ENCODE measurements at places on chromosomes 5 and 9. TPM values are rescaled to one million over a fixed set of nuclear protein-coding genes. Genes with fewer than 3 reads are reported as not detected.

DNA sequence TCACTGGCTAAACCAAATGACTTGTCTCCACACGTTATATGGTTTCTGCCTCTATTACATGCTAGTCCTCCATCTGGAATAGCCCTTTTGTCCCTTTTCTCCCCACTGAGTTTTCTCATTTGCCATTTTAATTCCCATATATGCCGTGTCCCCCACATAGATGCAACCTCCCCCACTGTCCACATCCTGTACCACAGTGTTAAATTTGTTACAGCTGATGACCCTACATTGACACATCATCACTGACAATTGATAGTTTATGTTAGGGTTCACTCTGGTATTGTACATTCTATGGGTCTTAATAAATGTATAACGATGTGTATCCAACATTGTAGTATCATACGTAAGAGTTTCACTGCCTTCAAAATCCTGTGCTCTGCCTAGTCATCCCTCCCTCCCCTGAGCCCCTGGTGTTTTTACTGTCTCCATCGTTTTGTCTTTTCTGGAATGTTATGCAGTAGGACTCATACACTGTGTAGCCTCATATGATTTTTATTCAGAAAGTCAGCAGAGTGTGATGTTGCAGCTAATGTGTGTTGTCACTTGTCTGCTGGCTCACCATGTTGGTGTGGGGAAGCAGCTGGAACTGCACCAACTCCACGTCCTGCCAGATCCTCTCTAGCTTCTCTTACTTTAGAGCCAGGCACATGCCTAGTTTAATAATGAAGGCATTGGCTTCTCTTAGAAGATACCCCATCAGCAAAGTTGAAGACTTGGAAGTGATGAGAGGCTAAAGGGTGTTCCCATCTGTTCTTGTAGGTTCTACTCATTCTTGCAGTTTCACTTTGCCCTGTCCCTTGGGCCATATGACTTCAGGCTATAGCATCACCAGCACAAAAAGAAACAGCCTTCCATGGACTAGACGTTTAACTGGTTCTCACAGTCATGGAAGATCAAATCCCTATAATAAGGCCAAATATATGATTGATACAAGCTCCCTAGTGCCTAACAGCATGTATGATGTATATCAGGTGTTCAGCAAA is 30.2 kb downstream of the LRRC70 start:
- DNase-seq, result no peak

DNA sequence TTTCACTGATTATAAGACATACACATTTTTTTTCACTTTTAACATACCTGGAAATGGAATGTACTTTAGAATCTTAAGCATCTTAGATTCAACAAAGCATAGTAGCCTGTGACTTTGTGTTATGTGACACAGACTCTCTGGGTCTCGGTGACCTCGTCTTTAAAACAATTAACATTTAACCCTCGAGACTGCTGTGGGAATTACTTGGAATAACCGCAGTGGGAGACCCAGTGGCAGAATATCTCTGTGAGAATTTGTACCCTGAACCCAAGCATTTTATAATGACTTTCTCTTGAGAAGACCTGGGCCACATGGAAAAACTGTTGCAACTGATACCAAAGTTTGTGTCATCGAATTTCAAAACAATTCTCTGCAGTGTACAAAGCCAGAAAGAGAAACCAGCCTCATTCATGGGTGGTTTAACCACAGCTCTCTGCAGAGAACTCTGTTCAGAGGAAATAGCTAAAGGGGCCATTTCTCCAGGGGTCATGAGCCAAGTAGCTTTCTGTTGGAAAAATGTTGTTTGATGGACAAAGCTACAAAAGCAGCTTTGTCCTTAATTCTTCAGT is 10.0 kb upstream of the RETREG1 start:
- no peak for DNase-seq

DNA sequence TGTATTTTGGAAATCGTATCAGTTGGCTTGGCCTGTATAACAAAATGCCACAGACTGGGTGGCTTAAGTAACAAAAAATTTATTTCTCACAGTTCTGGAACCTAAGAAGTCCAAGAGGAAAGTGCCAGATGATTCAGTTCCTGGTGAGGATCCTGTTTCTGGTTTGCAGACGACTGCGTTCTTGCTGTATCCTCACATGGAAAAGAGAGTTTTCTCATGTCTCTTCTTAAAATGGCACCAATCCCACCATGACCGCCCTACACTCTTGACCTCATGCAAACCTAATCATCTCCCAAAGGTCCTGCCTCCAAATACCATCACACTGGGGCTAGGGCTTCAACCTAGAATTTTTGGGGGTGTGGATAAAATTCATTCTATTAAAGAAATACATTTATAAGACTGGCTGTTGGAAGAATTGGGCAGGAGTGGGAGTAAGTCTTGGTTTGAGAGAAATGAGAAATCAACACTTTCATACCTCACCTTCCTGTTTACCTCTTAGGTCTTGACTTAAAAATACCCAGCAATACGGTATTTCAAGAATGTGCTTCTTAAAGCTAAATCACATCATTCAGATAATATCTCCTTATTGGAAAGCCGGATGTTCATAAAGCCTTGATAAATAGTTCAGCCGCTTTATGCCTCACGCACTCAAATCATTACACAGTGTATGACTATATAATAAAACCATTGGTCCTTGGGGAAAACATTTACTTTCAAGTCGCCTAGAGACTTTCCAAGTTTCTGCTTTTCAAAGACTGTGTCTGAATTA is 28.7 kb downstream of the PTTG1 start:
- DNase-seq, result no peak

DNA sequence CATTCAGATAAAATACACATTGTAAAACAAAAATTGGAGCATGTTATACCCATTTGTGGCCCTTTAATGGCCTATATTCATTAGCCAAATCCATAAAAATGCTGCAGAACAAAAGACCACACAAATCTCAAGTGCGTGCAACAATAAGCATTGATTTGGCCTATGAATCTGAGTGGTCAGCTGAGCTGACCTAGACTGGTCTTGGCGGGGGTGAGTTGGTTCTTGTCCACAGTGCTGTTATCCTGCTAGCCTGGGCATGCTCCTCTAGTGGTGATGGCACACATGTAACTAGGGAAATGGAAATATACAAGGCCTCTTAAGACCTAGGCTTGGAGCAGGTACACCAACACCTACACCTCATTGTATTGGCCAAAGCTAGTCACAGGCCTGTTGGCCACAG is 122.2 kb upstream of the TBCA start:
- DNase-seq, result no peak

FAM153A gene
- 0.73 TPM for total RNA-seq

IFNA21 gene
- not detected for total RNA-seq

TPPP gene
- total RNA-seq, result 4.1 TPM

DNA sequence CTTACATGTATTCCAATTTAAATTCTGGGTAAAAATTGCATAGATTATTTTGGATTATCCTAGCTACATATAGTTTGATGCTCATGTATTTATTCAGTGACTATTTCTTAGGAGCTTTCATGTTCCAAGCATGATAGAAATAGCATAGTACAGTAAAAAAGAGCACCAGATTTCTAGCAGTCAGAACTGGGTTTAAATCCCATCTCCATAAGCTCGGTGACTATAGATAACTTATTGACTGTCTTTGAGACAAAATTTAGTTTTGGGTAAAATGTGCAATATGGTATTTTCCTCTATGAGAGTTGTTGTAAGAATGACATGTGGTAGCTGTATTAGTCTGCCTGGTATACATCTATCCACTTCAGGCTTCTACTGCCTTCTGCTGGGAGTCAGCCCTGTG is 889.6 kb downstream of the DTWD2 start:
- no peak for DNase-seq

NPM1 gene
- 184 TPM for total RNA-seq

DOCK8 gene
- 10.6 TPM for total RNA-seq

- no peak for DNase-seq
Measured at GRCh38 chr5:124289641-124290311, 456.7 kb downstream of the ZNF608 start.

SELENOP gene
- 2,099 TPM for total RNA-seq

DNA sequence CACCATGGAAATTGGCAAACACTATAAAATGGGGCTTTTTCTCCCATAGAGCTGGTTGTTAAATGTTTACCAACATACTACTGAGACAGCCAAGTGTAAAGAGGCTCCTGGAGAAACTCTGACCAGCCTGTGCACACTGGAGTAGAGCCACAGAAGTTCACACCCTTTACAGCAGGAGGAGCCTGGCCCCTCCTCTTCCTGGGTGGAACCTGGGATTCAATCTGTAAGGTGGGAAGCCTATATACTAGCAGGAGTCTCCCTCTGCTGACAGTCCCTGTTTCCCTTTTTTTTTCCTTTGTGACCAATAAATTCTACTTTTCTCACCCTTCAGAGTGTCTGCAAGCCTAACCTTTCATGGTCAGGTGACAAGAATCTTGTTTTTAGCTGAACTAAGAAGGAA is 10.4 kb upstream of the SLC30A5 start:
- no peak for DNase-seq

- no peak for DNase-seq
Measured at GRCh38 chr5:124054564-124054963, 542.6 kb downstream of the CSNK1G3 start.

DNA sequence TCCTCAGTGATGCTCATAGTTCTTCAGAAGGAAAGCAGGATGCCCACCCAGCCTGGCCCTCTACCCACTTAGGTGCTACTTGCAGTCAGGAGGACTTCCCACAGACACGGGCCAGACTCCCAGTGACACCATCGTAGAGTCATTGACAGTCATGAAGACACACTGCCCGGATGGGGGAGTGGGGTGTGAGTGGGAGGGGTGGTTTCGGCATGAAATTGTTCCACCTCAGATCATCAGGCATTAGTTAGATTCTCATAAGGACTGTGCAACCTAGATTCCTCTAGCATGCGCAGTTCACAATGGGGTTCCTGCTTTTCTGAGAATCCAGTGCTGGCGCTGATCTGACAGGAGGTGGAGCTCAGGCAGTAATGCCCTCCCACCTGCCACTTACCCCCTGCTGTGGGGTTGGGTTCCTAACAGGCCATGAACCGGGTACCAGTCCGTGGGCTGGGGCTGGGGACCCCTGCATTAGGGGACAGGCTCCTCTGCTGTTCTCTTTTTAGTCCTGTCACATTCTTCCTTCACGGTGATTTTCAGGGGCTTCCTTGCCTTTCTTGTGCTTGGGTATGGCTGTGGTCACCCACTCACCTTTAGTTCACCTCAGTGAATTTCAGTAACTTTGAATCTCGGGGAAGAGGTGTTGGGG is 88.2 kb upstream of the ANKRD55 start:
- DNase-seq, result no peak

- no peak for DNase-seq
Measured at GRCh38 chr5:53087171-53087570, 22.4 kb downstream of the MOCS2 start.

TAF11L7 gene
- not detected for total RNA-seq

DMGDH gene
- 119 TPM for total RNA-seq

KDM4C gene
- total RNA-seq, result 15.8 TPM

DNA sequence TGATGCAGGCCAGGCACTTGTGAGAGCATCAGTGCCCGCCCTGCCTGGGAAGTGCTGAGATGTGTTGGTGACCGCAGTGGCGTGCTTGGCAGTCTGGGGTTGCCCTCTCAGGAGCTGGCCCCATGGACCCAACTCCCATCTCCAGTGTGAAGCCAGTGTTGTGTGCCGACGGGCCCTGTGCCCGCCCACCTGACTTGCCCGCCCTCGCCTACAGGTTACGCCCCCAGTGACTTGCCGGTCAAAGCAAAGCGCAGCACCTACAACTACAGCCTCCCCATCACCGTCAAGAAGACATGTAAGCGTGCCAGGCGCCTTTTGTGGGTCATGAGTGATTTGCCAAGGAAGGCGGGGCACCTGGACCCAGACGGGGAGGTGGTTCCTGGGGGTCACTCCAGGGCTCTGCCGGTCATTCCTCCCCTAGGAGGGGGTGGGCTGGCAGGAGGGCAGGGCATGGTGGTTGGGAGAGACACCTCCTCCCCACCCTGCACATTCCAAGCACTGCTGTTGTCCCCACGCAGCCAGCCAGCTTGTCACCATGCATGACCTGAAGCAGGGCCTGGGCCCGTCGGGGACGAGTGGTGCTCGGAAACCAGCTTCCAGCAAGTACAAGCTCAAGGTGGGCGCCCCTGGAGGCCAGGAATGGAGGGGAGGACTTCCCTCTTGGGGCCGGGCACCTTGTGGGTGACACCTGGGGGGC is 7.4 kb upstream of the CEL start:
- DNase-seq, result no peak

DAB2IP gene
- total RNA-seq, result 27.3 TPM

GRCh38 chr9:68978066-68978465 is 35.8 kb downstream of the PRKACG start:
- no peak for DNase-seq

Data from left lobe of liver (tissue), 2 donors.